ENCODE measurements at places on chromosomes 1 and 21.

DNA sequence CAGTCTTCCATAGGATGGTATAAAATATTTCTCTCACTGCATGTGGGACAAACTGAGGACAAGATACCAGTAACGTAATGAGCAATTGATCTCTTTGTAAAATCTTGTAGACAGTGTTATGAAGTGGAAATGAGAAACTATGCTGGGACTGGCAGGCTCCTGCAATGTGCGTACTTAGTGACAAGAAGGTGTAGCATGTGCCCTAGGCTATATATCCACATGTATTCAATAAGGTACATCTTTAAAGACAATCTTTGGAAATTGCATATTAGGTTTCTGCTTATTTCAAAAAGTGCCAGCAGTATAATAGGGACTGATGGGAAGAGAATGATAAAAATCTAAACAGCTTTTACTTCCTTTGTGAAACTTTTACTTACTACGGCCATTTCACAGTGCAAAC is 81.9 kb upstream of the GREM2 start:
- DNase-seq, result no peak

DNA sequence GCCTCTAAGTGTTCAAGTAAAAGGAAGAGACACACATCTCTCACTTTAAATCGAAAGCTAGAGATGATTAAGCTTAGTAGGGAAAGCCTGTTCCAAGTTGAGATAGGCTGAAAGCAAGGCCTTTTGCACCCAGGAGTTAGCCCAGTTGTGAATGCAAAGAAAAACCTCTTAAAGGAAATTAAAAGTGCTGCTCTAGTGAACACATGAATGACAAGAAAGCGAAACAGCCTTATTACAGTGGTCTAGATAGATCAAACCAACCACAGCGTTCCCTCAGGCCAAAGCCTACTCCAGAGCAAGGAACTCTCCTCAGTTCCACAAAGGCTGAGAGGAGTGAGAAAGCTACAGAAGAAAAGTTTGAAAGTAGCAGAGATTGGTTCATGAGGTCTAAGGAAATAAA is 14.9 kb downstream of the TCP10L start:
- DNase-seq, result no peak

GRCh38 chr1:221327954-221328353 is 413.9 kb downstream of the DUSP10 start:
- no peak for DNase-seq

DNA sequence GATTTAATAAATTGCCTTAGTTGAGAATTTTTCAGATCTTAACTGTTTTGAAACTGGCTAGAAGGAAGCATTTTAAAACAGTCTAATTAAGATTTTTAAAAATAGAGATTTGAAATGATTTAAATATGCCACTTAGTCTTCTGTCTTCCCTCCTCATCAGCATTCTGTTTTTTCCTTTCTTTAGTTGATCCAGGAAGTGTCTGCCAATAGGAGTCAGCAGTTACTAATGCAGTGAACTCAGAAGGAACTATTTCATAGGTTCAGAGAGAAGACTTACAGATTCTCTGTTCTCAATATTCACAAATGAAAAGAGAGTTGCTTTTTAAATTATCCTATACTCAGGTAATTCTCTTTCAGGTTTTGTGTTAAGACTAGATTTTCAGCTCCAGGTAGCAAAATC is 84.5 kb downstream of the RPS6KC1 start:
- DNase-seq, result no peak

GRCh38 chr1:225772323-225772768 is 5.3 kb upstream of the SRP9 start:
- DNase-seq, result no peak

- no peak for DNase-seq
These were observed 9.4 kb downstream of the COL6A1 start for GRCh38 chr21:45990741-45991605.

- DNase-seq, result no peak
These were observed 20.1 kb downstream of the UBE2U start for GRCh38 chr1:64223329-64224151.

DNA sequence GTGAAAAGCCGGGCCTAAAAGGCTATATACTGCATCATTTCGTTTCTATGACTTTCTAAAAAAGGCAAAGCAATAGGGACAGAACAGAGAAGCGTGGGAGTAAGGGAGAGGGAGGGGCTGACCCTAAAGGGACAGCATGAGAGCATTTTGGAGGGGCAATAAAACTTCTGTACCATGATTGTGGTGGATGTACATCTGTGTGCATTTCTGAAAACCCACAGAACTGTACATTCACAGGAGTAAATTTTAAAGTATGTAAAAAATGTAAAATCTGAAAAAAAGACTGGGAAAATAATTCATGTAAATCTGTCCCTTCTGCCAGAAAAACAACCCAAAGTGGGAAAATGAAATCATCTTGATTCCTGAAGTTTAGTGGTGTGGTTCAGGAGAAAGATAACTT is 235.4 kb downstream of the CENPF start:
- DNase-seq, result no peak

- no peak for DNase-seq
These were observed 21.1 kb upstream of the SH2D5 start for GRCh38 chr1:20753589-20753988.

DNA sequence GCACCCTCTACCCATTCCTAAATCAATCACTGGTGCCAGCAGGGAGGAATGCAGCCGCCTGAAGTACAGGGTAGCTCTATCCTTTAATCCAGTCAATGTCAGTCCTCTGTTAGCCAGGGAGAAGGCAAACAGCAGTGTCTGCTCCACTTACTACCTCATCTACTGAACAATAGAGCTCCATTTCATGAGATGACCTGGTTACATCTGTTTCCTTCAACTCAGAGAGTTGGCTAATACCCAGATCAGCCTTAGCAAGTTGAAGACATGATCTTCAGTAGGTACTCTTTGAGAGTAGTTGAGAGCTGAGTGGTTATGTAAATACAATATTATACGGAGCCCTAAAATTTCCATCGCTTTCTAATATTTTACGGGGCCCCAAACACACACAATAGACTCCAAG is 46.1 kb upstream of the CD34 start:
- DNase-seq, result no peak

DNA sequence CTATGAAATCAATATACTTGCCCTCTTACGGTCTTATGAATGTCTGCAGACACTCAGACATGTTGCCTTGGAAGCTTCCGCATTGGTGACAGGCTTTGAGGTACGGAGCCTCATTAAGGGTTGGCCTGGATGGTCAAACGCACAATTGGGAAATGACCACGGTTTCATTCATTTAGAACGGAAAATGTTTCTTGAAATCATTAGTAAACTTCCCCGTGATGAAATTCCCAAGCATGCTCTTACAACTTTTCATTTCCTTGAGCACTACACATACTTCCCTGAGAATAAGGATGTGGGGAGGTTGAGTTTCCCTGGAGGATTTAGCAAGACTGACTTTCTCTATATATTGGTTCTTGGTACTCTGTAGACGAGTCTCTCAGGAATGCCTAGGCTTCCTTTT is 146.3 kb downstream of the HLX start:
- no peak for DNase-seq

DNA sequence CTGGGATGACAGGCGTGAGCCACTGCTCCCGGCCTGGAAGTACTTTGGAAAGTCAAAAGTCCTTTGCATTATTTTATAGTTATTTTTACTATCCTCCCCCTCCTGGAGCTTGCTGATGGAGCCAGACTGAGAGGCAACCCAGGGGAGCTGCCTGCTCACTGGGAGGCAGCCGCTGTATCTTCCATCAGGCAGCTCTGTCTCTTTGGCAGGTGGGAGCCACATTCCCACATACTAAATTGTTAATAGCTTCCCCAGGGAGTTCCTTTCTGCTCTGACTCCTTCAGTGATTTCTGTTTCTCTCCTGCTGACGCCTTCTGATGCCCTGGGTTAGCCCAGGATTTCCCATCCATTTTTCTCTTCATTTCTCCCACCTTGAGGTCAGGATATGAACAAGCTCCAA is 4.9 kb upstream of the OPRD1 start:
- DNase-seq, result no peak

- DNase-seq, result no peak
These were observed 65.3 kb upstream of the SAMD13 start for GRCh38 chr1:84236256-84236655.

- DNase-seq, result no peak
These were observed 15.3 kb downstream of the SYF2 start for GRCh38 chr1:25217015-25217414.

- DNase-seq, result no peak
These were observed 39.9 kb upstream of the AJAP1 start for GRCh38 chr1:4614371-4615137.

GRCh38 chr1:1355416-1355815 is 2.9 kb downstream of the MXRA8 start:
- DNase-seq, result no peak

GRCh38 chr1:29498126-29499103 is 262.1 kb downstream of the PTPRU start:
- no peak for DNase-seq

GRCh38 chr1:244730153-244730933 is 77.4 kb downstream of the DESI2 start:
- DNase-seq, result peak; percentile 3

- no peak for DNase-seq
These were observed 1442.6 kb upstream of the B3GALT2 start for GRCh38 chr1:194629011-194629410.

- no peak for DNase-seq
These were observed 27.9 kb upstream of the PRRC2C start for GRCh38 chr1:171457412-171457811.

- no peak for DNase-seq
These were observed 4.7 kb upstream of the PCSK9 start for GRCh38 chr1:55034476-55035133.

DNA sequence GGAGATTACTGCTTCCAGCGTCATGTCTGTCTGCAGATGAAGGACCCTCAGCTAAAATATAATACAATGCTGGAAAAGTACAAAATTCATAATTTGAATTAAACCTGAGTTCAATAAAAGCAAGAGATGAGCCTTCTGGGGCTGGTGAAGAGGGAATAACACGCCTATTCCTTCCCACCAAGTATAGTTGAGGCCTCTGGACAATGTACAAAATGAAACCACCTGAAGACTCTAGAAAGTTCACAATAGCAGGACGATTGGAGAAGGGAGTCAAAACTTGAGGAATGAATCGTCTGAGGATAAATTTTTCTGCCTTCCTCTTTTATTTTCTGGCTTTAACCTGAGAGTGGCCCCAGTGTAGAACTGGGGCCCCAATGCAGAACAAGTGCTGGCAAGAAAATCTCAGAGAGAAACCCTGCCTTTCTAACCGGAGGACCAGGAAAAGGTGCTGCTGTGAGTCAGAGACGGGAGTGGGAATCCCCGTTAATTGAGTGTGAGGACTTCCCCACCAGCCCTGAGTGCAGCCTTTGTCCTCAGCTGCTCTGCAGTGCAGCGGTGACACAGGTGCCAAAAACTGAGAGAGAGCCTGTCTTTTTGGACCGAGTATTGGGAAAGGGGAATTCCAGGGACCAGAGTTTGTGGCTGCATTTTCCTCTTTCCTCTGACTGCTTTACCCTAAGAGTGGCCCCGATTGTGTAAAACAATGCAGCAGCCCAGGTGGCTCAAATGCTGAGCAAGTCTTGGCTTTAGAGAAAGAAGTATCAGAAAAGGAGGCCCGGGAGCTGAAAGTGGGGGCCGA is 264.9 kb downstream of the DYRK1A start:
- DNase-seq, result no peak

- DNase-seq, result no peak
These were observed 42.8 kb upstream of the SIM2 start for GRCh38 chr21:36656138-36656537.

- DNase-seq, result no peak
These were observed 22.3 kb upstream of the FAM78B start for GRCh38 chr1:166189126-166189525.

- no peak for DNase-seq
These were observed 124.0 kb downstream of the CNIH3 start for GRCh38 chr1:224739997-224740684.

- DNase-seq, result no peak
These were observed 720.7 kb upstream of the CXADR start for GRCh38 chr21:16792101-16792500.

DNA sequence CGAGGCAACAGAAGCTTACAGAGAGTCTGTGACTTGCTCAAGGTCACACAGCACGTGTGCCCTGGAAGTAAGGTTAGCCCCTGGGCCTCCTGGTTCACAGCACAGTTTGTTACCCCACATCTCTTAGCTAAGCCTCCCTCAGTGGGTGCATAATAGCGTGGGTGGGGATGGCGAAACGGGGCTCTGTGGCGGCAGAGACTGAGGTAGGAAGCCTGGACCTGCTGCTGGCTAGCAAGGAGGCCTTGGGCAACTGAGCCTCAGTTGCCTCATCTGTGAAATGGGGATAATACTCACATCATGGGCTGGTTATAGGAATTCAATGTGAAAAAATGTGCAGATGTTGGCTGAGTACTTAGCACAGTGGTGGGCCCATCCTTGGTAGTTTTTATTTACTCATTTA is 596 bp downstream of the PADI4 start:
- DNase-seq, result no peak

DNA sequence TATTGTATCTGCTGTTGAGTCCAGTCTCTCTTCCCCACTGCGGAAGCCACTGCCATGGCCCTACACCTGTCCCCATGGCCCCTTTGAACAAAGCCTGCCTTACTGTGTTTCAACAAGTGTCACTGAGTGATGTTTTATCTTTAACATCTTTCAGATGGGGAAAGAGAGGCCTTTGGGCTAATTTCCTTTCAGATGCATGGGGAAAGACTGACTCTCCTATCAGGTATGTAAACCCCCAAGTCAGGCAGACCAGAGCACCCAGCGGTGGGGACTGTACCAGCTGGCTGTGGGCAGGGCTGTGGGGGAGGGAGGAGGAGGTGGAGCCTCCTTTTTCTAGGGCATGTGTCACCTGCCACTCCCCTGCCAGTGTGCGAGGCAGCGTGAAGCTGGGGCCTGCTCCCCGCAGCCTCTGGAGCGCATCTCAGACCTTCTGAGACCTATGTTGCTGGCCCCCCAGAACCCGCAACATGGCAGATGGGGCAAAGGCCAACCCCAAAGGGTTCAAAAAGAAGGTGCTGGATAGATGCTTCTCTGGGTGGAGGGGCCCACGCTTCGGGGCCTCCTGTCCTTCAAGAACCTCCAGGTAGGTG is at the start of gene PLA2G2F:
Gene PLA2G2F, plus strand, starts transcription at position 363 of the 590 bp plus-strand sequence. Its CDS starts 105 bp downstream, at position 468.
- DNase-seq, result no peak

DNA sequence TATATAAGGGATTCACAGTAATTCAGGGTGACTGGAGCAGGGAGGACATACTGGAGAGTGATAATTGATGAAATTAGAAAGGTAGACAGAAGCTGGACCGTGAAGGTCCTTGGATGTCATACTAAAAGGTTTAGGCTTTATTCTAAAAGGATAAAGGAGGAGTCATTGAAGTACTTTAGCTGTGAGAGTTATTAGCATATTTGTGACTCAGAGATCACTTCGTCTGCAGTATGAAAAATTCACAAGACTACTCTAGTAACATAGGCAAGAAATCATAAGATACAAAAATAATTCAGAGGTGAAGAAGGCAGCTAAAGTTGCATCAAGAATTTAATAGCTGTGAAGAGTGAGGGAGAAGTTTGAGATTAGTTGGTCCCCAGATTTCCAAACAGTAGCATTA is 26.3 kb downstream of the KCNA3 start:
- DNase-seq, result no peak

- DNase-seq, result no peak
These were observed 25.2 kb downstream of the RUNX3 start for GRCh38 chr1:24904731-24905354.

DNA sequence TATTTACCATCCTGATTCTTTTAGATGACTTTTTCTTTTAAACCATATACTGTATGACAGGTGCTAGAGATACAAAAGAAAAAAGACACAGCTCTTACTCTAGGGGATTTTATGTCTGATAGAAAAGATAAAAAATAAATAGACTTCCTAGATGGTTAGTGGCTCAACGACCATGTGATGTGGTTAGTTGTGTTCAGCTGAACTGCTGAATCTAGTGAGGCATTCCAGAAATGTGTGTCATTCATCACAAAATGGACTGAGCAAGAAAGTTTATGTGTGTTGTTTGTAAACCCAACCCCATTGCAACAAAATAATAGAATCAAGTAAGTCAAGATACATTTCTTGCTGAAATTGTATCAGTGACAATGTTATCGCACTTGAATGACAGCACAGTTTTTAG is 205.8 kb upstream of the LYPLAL1 start:
- DNase-seq, result no peak
